ENCODE measurements at places on chromosomes 2 and 18.

GRCh38 chr2:3460156-3460555, 59.2 kb downstream of the ADI1 start:
- H3K4me3 ChIP-seq, result no peak overlapping the region
- H3K27me3 ChIP-seq, result no peaks in the 10 kb centered on the region
- H3K36me3 ChIP-seq, result peaks cover 57% of the 10 kb centered on the region
- DNase-seq, result no peak

DNA sequence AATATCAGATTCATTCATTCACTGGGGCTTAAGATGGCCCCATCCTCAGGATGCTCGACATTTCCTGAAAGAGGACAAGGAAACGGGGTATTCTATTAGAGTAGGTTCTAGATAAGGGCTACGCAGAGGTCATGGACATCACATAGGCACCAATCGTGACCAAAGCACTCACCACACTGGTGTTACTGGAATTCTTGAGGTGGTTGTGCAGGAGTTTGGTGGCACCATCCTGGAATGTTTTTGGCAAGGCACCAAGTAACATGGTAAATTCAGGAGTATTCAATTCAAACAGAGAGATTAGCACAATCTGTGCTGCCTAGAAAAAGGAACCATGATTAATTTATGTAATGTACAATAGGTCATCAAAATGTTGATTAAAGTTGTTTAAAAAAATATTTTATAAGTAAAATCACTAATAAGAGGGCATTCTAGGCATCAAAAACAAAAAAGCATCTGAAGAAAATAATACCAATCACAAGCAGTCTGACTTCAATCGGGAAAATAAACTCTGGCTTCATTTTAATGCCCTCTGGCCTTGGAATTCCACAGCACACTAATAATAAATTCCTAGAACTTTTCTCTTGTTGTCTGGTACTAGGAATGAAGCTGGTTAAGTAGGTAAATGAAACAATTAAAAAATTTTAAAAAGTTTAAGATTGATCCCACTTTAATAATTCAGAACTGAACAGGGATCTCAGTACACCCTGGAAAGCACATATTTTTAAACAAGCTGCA, 102.8 kb upstream of the TFCP2L1 start:
- no peaks in the 10 kb centered on the region for H3K36me3 ChIP-seq
- no peaks in the 10 kb centered on the region for H3K27me3 ChIP-seq
- H3K4me1 ChIP-seq, result no peaks in the 10 kb centered on the region
- H3K4me3 ChIP-seq, result no peak overlapping the region
- no peak overlapping the region for H3K27ac ChIP-seq
- no peak for DNase-seq

- H3K27me3 ChIP-seq, result peaks cover 17% of the 10 kb centered on the region
- no peaks in the 10 kb centered on the region for H3K36me3 ChIP-seq
- H3K4me1 ChIP-seq, result no peaks in the 10 kb centered on the region
- peak within 1 kb of the TSS; percentile 26 for H3K27ac ChIP-seq
These were observed at the start of gene ST6GAL2 for GRCh38 chr2:106885971-106886915. Gene ST6GAL2, minus strand, starts transcription at chr2:106886167. Its CDS starts 42,190 bp downstream, at chr2:106843977.

DNA sequence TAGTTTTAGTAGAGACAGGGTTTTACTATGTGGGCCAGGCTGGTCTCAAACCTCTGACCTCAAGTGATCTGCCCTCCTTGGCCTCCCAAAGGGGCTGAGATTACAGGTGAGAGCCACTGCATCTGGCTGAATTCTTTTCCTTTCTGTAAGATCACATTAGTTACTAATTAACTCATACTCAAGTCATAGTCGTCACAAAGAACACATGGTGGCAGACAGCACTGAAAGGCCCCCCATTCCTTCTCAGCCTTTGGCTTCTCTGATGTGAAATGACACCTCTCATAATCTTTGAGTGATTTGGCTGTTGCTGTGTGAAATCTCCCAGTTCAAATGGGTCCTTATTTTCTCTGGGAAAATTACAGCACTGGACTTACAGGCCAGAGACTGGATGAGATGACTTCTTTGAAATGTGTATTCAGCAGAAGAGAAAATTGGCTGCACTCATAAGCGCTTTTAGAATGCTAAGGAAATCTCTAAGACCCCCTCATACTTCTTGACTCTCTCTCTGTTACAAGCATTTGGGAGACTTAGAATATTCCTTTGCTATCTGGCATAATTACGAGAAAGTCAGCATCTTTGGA, 764.8 kb downstream of the RNF144A start:
- no peaks in the 10 kb centered on the region for H3K4me1 ChIP-seq
- H3K27ac ChIP-seq, result no peak overlapping the region
- no peak for DNase-seq
- no peaks in the 10 kb centered on the region for H3K36me3 ChIP-seq
- no peak overlapping the region for H3K4me3 ChIP-seq

GRCh38 chr2:44291281-44292248, 16.3 kb downstream of the SLC3A1 start:
- H3K4me3 ChIP-seq, result no peak overlapping the region
- DNase-seq, result no peak
- no peaks in the 10 kb centered on the region for H3K36me3 ChIP-seq
- H3K27me3 ChIP-seq, result no peaks in the 10 kb centered on the region
- peaks cover 35% of the 10 kb centered on the region for H3K4me1 ChIP-seq
- H3K27ac ChIP-seq, result peak overlapping the region; percentile 35

Measured in Peyer's patch (tissue), 4 donors.